ENCODE measurements at places on chromosomes 5 and 9.

- no peak for DNase-seq
Observed at GRCh38 chr9:136995772-136996311, 526 bp downstream of the CLIC3 start.

DNA sequence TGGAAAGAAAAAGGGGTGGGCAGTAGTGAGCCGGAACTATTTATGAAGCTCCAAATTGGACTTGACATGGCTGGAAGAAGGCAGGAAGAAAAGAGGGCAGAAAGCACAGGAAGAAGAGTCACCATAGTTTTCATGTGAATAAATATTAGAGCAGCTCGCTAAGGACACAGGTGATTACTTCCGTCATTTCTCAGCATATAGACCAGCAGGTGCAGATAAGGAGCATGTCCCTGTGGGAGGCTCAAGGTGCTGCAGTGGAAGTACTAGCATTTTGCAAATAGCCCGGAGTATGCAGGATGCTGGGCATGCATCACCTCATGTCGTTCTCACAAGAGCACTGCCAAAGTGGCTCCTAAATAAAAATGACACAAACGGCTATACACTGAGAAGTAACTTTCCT, 71.3 kb upstream of the HTR4 start:
- no peak for DNase-seq

DNA sequence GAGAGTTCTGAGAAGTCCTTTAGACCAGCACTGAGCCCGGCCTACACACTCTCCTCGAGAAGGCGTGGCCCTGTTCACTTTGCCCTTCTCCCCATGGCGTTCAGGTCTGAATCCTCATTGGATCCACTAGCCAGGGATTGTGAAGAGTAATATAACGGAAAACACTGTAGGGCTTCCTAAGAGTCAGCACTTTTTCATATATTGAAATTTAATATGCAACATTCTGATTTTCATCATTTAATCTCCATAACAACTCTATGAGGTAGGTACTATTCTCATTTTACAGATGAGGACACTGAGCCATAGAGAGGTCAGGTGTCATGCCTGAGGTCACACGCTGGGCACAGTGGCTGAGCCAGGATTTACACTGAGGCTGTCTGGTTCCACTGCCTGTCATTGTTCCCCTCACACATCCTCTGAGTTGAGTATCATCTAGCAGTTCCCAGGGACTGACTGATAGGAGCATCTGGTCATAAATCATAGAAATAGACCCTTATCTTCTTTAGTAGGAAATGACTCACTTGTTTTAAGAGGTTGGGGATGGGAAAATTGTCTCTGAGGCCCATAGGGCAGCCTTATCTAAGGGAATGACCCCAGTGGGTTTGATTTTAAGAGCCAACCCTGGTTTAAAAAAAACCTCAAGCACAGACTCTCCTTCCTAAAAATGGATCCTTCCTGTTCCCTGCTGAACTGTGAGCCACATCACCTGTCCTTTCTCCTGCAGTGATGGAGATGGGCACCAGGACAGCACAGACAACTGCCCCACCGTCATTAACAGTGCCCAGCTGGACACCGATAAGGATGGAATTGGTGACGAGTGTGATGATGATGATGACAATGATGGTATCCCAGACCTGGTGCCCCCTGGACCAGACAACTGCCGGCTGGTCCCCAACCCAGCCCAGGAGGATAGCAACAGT, 41.2 kb downstream of the THBS4 start:
- no peak for DNase-seq

GRCh38 chr5:149917073-149917676, 27.4 kb downstream of the PDE6A start:
- DNase-seq, result no peak

- no peak for DNase-seq
Observed at GRCh38 chr9:132806723-132807421, 71.2 kb downstream of the AK8 start.

GRCh38 chr5:17070647-17071046, 134.6 kb upstream of the MYO10 start:
- DNase-seq, result no peak

DNA sequence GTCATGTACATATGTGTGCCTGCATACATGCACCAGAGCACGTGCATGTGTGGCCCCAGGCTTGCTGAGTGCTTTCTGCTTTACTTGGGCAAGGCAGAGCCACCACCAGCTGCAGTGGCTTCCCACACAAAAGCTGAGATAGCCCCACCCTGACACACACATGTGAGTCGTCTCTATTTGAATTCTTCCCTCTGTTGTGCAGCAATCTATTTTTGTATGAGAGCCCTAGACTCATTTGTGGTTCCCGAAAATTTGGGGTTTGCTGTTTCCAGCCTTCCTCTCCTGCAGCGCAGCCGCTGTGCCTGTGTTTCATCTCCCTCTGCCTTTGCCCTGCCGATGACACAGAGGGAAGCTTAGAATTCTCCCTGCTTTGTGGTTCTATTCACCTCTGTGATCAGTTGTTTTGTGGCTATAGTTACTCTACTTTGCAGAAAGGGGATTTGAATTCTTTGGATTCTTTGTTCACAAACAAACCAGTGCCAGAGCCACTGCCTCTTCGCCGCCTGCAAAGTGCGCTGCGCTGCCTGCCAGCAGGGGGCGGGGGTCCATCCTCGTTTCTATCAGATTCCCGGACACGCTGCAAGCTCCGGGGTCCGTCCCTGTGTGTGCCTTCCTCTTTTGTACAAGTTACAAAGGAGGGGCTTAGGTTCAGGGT, 95.8 kb upstream of the DAP start:
- DNase-seq, result peak; percentile 28

GRCh38 chr5:128036950-128037349, 46.6 kb upstream of the SLC12A2 start:
- no peak for DNase-seq

DNA sequence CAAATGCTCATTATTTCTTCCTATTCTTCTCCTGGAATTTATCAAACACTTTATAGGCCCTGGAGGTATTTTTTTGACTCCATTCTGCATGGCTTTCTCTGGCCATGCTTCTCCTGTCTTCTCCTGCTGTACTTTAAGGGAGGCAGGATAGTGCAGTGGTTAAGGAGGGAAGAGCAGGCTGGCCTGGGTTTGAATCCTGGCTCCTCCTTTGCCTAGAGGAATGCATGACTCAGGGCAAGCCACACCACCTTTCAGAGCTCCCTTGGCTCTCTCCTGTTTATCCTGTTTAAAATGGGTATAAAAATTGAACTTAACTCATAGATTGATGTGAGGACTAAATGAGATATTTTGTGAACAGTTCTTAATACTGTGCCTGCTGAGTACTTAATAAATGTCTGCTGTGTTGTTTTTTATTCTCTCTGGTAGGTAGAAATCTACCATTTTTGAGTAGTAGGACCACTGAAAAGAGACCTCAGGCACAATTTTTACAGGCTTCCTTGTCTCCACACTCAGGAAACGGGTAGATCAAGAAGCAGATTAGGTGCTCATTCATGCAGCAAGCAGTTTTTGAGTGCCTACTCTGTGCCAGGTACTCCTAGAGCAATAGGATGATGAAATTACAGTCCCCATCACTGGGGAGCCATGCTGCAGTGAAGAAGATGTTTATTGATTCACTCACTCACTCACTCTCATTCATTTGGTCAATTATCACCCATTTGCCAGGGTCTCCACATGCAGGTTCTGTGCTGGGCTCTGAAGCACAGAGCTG, 32.7 kb upstream of the ARAP3 start:
- DNase-seq, result no peak

DNA sequence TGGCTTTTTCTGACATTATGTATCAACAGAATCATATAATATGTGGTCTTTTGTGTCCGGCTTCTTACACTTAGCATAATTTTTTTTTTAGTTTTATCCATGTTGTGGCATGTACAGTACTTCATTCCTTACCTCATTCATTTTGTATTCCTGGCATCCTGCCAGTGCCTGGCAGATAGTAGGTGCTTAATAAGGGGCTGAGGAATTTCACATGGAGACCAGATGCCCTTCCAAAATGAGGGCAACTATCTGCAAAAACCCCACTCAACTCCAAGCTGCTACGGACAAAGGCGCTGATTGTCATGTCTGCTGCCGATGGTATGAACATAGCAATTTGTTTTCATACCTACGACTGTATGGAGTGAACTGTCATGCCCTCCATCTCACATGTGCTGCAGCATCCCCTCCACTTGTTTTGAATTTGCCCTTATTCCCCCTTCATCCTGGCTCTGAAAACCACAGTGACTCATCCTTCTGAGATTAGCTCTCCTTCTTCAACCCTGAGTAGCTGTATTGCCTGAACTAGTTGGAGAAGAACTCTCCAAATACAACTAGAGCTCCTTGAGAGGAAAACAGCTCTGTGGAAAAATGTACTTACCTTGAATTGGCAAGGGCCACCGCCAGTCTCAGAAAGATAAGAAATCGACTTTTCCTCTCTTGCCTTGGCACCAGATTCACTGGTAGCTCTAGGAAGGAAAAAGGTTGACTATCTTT, 41.3 kb upstream of the FOXE1 start:
- DNase-seq, result no peak

DNA sequence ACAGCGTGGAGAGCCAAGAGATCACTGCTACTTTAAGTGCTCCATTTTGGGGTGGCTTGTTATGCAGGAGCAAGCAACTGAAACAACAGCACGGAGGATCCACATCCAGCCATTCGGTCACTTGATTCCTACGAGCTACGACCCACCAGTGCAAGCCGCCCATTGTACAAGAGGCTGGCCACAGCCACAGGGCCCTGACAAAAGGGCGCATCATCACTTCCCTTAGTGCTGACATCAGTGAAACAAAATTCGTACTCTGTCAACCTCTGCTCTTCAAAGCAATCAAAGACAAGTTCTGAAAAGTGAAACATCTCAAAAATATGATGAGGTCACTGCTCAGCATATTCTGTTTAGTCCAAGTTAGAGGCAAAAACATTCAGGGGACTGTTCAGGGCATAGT, 168.4 kb downstream of the GADD45G start:
- no peak for DNase-seq

Data from GM13977 (cell line).